ENCODE measurements at places on chromosomes 2 and 18. TPM values are rescaled to one million over a fixed set of nuclear protein-coding genes. Genes with fewer than 3 reads are reported as not detected.

The ACVR1C gene
- total RNA-seq = 6.9 TPM

The REG1A gene
- not detected for total RNA-seq

- no peak for DNase-seq
- peaks cover 57% of the 10 kb centered on the region for H3K4me1 ChIP-seq
- H3K4me3 ChIP-seq = peak overlapping the region; percentile 83
- no peaks in the 10 kb centered on the region for H3K36me3 ChIP-seq
- H3K27me3 ChIP-seq = no peaks in the 10 kb centered on the region
Observed at GRCh38 chr2:20351555-20352229, 1.0 kb upstream of the PUM2 start.

- H3K4me3 ChIP-seq = no peak overlapping the region
- H3K27me3 ChIP-seq = no peaks in the 10 kb centered on the region
- no peak for DNase-seq
- H3K36me3 ChIP-seq = no peaks in the 10 kb centered on the region
- no peak overlapping the region for H3K27ac ChIP-seq
Observed at GRCh38 chr2:54964816-54965215, 85.4 kb downstream of the RTN4 start.

DNA sequence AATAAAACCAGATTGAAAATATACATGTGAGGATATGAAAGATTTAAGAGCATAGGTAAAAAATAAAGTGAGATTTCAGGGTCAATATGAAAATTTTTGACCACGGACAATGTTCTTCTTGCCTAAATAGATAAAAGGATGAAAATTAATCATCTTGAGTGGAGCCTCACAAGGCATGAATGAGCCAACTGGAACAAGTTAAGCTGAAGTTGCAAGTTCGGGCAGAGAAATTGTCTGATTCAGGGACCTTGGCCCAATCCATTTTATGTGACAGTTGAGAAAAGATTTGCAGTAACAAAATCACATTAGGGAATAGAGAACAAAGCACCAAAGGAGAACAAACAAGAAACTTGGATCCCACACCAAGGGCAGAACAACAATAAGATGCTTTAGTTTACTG lies 305.3 kb downstream of the TMX3 start:
- no peak overlapping the region for H3K27ac ChIP-seq
- H3K4me1 ChIP-seq = no peaks in the 10 kb centered on the region
- H3K4me3 ChIP-seq = no peak overlapping the region
- H3K36me3 ChIP-seq = no peaks in the 10 kb centered on the region
- no peak for DNase-seq

GRCh38 chr18:56436651-56437050 lies 201.7 kb downstream of the TXNL1 start:
- DNase-seq = no peak
- no peaks in the 10 kb centered on the region for H3K36me3 ChIP-seq
- no peaks in the 10 kb centered on the region for H3K27me3 ChIP-seq
- no peaks in the 10 kb centered on the region for H3K4me1 ChIP-seq
- H3K27ac ChIP-seq = no peak overlapping the region

DNA sequence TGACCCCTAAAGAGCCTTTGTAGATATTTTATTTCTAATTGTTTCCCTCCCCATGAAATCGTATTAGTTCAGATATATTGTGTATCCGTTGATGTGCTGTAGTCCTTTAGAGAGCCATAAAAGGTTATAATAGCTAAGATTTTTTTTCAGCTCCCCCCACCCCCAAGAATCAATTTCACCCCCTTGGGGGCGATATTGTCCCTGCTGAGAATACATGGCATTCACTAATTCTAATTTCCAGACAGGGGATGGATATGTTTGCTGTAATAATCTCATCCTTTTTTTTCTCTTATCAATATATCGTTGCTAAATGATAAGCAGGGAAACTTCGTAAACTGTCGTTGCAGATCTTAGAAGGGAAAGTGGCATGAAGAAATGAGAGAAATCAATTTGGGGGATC lies 530.7 kb downstream of the TMEM182 start:
- no peak overlapping the region for H3K4me3 ChIP-seq
- no peaks in the 10 kb centered on the region for H3K4me1 ChIP-seq
- no peak for DNase-seq
- no peaks in the 10 kb centered on the region for H3K36me3 ChIP-seq

GRCh38 chr2:215727507-215728503 lies 285.5 kb downstream of the MREG start:
- no peak for DNase-seq
- no peaks in the 10 kb centered on the region for H3K4me1 ChIP-seq
- H3K4me3 ChIP-seq = no peak overlapping the region
- no peak overlapping the region for H3K27ac ChIP-seq

DNA sequence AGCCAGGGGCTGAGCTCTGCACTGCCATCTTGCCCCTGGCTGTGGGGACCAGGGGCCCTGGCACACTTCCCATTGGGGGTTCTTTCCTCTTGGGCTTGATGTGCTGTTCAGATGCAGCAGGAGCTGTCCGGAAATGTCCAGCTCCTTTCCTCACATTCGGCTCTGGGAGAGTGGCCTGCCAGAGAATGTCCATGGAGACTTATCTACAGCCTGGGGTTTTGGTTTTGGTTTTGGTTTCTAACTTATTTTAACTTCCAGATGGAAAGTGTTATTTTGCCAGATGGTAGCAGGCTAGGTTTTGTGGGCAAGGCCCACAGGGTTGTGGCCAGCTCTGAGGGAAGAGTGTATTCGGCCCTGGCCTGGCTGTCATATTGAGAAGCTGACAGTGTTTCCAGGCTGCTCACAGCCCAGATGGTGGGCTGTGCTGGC lies 177.3 kb downstream of the ANKRD30B start:
- H3K4me3 ChIP-seq = no peak overlapping the region
- H3K27ac ChIP-seq = no peak overlapping the region
- no peaks in the 10 kb centered on the region for H3K36me3 ChIP-seq
- DNase-seq = no peak
- no peaks in the 10 kb centered on the region for H3K27me3 ChIP-seq

Measured in CD4-positive, alpha-beta memory T cell (primary cell).